HCEC 1CT (cell line): ENCODE measurements at places on chromosomes 4 and X.

DNA sequence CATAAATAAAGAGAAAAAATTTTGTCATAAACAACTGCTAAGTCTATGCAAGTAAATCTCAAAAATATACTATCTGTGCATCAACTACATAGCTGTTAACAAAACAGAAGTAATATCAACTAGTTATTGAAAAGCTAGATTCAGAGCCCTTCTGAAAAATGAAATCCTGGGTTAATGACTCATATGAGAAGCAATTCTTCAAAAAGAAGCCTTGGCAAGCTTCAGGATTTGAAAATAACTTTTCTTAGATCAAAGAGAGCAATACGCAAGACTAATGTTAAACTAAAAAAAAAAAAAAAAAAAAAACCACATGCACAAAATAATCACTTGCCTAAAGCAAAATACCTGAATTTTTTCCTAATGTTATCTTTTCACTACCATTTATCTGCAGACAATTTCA is 566.1 kb upstream of the BOD1L1 start:
- no peak for DNase-seq

GRCh38 chrX:17007134-17007768 is 60.8 kb downstream of the REPS2 start:
- peak; percentile 20 for DNase-seq

GRCh38 chr4:51895816-51896408 is 53.0 kb downstream of the DCUN1D4 start:
- DNase-seq: peak; percentile 45

DNA sequence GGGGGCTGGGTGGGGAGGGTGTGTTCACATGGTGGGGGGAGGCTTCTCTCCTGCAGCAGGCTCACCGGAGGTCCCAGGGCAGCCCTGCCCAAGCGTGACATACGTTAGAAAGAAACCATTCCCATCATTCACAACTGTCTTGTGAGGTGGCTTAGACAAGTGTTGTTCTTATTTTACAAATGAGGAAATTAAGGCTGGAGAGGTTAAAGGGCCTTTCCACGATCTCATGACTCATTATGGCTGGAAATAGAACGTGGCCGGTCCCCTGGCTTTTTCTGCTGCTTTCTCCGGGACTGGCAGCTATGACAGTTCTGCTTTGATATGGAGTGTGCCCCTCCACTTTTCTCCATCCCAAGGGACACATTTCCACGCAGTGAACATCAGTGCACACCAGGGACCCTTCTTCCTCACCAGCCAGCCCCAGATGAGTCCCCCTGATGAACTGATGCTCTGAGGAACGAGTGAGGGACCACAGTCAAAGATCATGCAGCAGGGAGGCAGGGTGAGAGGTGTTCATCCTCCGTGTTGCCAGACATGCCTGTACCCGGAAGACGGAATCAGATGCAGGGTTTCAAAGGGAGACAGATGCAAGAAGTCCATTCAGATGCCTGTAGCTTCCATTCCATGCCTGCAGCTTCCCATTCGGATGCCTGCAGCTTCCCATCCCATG is 64.0 kb upstream of the ACSL1 start:
- no peak for DNase-seq

DNA sequence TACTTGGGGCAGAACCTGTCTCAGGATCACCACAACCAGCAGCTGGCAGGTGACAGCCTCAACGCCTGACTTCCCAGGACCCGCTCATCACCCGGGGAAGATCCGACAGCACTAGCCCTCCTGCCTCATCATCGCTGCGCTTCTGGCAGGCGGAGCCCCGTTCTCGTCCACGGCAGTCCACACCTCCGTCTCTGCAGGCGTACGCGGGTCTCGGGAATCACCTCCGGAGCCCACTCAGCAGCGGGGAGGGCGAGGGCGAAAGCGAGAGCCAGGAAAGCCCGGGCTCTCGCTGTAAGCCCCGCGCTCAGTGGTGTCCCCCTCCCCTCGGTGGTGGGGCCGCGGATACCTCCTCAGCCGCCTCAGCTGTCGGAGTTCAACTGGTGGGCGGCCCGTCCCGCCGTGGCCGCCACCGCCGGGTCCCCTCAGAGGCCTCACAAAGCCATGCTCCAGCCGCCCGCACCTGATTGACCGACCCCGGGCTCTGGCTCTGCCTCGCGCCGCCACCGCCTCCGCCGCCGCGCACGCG is 518 bp upstream of the CNKSR2 start:
- no peak for DNase-seq

DNA sequence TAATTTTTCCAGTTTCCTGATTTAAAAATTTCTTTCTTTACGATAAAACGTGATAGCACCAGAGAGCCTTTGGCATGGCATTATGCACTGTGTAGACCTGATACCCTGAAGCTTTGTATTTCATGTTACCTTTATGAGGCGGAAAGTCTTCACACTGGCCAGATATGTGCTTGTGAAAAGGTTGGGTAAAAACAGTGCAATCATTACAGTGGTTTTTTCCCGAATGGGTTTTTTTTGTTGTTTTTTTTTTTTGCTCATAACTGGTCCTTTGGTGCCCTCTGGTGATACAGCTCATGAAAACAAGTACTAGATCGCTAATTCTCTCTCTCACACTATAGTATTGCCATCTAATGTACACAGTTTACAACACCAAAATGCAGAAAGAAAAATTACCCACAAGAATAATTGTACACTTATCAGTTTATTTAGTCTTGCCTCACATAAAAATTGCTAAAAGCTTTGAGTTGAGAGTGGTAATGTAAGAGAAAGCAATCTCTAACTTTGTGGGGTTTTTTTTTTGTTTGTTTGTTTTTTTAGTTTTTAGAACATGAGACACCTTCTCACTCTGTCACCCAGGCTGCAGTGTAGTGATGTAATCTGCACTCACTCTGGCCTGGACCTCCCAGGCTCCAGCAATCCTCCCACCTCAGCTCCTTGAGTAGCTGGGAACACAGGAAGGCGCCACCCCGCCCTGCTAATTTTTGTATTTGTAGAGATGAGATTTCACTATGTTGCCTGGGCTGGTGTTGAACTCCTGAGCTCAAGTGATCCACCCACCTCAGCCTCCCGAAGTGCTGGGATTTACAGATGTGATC is 21.3 kb downstream of the SPCS3 start:
- DNase-seq: no peak

- peak; percentile 18 for DNase-seq
Measured at GRCh38 chr4:19776929-19777328, 474.8 kb upstream of the SLIT2 start.

GRCh38 chrX:143800150-143800549 is 79.6 kb upstream of the SPANXN2 start:
- DNase-seq: no peak

DNA sequence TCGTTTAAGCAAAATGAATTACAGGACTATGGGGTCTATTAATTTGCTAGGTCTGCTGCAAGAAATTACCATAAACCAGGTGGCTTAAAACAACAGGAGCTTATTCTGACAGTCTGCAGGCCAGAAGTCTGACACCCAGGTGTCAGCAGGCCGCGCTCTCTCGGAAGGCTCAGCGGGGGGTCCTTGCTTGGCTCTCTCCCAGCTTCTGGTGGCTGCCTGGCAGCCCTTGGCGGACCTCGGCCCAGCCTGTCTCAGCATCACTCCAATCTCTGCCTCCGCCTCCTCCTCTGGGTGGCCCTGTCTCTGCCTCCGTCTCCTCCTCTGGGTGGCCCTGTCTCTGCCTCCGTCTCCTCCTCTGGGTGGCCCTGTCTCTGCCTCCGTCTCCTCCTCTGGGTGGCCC is 580.5 kb upstream of the FAT1 start:
- DNase-seq: no peak
